ENCODE measurements at places on chromosomes 12 and 14. TPM values are rescaled to one million over a fixed set of nuclear protein-coding genes. Genes with fewer than 3 reads are reported as not detected.

Gene KRT75
- total RNA-seq, result not detected

DNA sequence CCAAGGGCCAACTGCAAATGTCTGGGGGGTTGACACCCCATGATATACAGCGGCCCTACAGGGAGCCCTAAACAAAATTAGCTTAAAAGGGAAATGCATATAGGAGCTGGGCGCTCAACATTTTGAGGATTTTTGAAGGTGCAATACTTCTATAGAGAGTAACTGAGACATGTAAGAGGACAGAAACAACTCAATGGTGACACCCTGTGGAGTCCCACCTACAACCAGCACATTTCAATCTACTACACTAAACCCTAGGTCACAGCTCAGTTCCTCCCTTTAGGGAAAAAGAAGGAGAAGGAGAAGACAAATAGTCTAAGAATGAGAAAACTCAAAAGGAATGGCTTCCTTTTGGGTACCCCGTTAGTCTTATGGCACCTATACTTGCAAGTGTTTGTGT lies 1010.5 kb upstream of the NOVA1 start:
- DNase-seq, result no peak

- no peak for DNase-seq
Measured at GRCh38 chr14:21536418-21537089, 10.4 kb upstream of the SALL2 start.

Gene MYO1H
- not detected for total RNA-seq

DNA sequence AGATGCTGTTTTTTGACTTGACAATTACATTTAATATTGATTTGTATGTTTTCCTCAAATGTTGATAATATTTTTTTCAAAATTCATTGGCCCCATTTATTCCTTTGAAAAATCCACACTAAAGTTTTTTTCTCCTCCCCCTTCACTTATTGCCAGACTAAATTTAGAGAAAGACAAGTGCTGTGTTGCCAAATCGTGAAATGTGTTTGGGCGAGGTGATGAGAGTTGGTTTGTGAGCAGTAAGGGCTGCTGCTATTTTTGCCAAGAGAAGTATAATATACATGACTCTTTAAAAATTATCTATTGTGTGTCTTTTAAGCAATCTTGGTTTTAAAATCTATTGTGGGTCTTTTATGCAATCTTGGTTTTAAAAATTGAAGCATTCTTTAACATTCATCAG lies 188.9 kb downstream of the PPFIA2 start:
- no peak for DNase-seq

GRCh38 chr12:127750076-127750840 lies 516.7 kb upstream of the TMEM132C start:
- DNase-seq, result no peak

- DNase-seq, result no peak
Measured at GRCh38 chr12:80814453-80814852, 97.7 kb downstream of the MYF5 start.

- DNase-seq, result no peak
Measured at GRCh38 chr12:131965073-131965472, 15.3 kb downstream of the EP400 start.

Gene IL22
- total RNA-seq, result not detected

- no peak for DNase-seq
Measured at GRCh38 chr14:75144944-75145343, 18.1 kb upstream of the NEK9 start.

Gene C1R
- total RNA-seq, result 7.6 TPM

Gene RTL1
- total RNA-seq, result 0.12 TPM

DNA sequence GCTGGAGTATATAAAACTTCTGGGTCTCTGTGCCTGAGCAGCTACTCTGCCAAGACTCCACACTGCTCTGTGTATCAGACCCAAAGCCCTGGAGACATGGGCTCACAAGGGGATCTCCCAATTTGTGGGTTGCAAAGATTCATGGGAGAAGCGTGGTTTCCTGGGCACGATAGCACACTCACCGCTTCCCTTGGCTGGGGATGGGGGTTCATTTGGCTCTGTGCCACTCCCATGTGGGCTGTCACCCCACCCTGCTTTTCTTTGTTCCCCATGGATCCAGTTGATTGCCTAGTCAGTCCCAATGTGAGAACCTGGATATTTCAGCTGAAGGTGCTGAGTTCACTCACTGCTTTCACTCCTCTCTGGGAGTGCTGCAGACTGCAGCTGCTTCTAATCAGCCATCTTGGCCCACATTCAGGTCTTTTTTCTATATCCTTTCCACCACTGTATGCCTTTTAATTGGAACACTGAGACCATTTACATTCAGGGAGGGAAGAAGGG lies 40.0 kb upstream of the PCNX4 start:
- DNase-seq, result no peak

DNA sequence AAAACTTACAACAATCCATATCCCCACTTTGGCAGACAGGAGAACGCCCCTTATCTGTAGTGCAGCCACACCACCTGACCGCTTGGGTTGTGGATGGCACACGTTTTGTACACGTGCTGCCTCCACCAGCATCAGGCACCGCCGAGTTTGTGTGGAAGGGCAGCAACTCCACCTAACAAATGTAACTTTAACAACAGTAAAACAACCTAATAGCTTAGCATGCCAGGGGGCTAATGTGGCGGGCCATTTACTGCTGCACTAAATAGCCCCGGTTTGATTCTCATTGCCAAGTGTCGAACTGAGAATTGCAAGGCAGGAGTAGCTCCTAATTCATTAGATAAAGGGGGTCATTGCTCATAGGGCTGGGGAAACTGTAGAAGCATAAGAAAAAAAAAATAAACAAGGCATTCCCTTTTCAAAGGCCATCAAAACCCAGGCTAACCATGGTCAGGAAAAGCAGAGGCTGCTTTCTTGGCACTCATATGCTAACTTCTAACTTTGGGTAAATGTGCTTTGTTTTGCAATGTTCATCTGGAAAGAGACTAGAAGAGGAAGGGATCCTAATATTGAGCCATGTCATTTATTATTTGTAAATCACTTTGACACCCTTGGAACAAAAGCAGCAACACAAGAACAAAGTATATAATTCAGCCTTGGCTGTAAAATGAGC lies 279.7 kb upstream of the SOX5 start:
- DNase-seq, result no peak

DNA sequence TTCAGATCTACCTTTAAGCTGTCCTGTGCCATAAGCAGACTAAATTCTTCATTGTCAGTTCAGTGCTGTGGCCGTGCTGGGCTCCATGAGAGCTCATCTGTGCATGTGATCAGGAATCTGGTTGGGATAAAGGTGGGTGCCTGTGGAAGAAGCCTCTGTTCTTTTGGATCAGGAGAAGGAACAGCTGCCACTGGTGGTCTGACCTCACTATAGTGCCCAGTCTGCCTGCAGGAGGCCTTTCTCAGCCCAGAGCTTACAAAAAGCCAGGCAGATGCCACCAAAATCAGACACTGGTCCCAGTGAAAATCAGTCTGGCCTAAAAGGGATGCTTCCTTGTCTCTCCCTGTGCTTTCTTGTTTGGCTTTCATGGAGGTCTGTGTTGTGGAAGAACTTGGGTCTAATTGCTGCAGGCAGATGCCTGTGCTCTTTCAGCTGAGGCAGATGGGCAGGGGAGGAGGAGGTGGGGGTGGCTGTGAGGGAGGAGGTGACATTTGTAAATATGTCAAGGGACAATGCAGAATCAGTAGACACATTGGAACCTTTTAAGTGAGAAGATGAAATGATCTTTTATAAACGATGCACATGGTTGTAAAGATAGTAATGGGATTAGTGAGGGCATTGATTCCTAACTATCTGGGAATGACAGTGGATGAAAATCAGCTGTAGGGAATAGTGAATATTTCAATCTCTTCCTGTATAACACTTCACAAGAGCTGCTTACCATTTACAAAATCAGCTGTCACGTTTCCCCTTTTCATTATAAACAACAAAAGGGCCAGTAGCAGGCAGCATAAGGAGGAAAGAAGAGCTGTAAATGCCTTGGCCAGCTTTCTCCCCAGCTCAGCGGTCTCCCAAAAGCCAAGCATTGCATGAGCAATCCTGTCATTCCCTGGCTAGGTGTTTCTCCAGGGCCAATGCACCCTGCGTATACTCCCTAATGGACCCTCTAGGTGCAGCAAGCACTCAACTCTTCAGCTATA lies 44.6 kb downstream of the CACNA2D4 start:
- DNase-seq, result no peak

DNA sequence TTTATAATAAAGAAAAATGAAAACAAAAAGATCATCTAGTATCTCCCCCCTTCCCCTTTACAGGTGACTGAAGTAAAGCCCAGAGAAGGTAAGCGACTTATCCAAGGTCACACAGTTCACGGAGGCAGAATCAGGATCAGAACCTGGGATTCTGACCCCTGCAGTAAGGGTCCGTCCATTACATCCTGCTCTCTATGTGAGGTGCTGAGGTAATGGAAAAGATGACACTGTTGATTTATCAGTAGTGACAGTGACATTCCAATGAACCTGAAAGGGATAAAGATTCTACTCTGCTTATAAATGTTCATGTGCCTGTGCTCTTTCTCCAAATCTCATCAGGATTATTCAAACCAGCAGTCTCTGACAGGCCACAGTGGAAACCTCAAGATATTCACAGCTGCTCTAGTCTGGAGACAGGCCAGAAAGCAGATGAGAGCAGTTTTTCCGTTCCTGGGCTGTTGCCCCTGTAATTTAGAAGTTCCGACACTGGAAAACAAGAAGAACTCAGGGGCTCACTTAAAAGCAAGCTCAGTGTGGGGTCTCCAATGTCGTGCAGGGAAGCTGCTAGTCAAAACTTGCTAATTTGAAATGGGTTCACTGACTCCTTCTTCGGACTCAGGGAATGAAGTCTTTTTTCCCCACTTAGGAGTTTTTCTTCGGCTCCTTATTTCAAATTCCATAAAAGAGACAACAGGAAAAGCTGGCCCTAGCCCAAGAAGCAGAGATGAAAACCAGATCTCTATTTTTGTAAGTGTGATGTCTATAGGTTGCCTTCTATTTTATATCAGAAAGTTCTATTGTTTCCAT lies 131.8 kb upstream of the EEA1 start:
- no peak for DNase-seq

DNA sequence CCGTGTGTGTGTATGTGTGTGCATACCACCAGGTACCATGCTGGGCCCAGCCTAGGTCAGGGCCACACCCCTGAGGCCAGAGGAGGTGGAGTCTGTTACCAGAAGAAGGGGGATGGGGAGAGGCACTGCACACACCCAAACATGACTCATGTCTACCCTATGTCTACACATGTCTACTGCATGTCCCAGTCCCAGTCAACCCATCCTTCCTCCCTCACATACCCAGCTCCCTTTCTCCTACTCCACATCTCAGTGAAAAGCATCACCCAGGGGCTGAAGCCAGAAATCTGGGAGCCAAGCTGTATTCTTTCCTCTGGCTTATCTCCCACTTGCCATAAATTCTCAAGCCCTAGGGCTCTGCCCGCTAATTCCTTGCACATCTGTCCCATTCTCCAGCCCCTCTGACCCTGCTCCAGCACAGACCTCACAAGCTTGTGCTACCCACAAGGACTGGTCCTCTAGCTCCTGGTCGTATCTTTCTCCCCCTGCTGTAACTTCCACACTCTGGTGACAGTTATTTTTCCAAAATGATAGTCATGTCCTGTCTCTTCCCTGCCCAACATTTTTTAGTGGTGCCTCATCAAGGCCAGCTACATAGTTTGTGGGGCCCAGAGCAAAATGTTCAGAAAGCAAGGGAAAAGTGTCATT lies 18.0 kb upstream of the APPL2 start:
- peak; percentile 12 for DNase-seq

DNA sequence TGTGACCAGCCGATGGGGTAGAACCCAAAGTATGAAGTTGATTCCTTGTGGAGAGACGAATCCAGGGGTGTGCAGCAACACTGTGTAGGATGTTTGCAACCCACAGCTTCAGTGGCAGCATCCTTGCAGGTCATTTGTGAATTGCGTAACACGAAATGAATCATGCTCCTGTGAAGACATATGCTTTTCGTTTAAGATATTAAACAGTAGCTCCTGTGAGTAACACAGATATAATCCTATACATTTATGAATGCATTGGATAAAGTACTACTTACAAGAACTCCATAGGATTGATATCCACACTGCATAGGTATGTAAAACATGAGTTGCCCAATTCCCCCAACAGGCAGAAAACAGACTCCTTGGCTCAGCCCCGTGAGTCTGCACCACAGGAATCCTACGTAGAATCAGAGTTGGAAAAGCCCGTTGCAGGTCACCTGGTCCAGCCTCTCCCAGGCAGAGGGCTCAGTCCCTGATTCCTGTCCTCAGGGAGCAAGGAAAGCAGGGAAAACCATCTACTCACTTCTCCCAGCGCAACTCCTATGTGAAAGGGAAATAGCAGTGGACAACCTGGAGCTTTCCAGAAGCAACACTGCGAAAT lies 75.8 kb downstream of the GPATCH2L start:
- no peak for DNase-seq

Gene PIWIL1
- total RNA-seq, result not detected

Gene BCL2L14
- total RNA-seq, result 5.5 TPM
